ENCODE measurements at places on chromosomes 1 and 21.

GRCh38 chr1:82266351-82266750 is 465.6 kb downstream of the ADGRL2 start:
- no peak for DNase-seq

- no peak for DNase-seq
Observed at GRCh38 chr21:29155118-29155932, 24.9 kb downstream of the MAP3K7CL start.

GRCh38 chr1:232110281-232111090 is 483.9 kb downstream of the DISC1 start:
- DNase-seq, result no peak

- DNase-seq, result no peak
Observed at GRCh38 chr1:203142124-203142523, 14.6 kb downstream of the ADORA1 start.

GRCh38 chr1:157966031-157966537 is 27.4 kb upstream of the KIRREL1 start:
- DNase-seq, result no peak

DNA sequence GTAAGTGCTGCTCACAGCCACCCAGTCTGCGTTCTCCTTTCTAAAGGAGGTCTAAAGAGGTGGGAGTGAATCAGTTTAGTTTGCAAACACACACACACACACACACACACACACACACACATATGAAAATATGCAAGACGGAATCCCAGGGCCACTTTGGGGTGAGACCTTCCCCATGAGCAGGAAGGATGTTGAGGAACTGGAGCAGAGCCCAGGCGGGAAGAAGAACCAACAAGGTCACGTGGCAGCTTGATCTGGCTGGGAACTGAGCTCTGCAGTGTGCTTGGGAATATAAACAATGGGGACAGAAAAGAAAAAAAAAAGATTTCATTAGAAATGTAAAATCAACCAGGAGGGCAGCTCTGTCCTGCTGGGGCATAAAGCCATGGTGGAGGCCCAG is 32.6 kb downstream of the OR2G3 start:
- no peak for DNase-seq

- no peak for DNase-seq
Observed at GRCh38 chr1:107141491-107142126, 770 bp downstream of the NTNG1 start.

DNA sequence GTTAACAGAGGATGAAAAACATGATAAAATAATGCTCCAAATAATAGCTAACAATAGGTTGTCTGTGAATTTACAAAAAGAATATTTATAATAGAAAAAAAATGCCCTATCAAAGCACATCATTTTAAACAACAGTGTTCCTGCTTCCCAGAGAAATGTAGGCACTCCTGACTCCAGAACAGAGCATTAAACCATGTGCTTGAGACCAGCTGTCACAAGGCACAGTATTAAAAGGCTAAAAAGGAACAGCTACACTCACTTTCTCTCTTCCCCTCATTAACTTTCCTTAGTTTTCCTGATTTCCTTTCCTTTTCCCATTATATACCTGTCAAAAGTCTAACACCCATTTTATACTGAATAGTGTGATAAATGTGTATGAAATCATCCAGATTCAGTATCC is 10.9 kb downstream of the VAV3 start:
- no peak for DNase-seq

GRCh38 chr1:212437179-212437798 is 4.6 kb downstream of the NENF start:
- DNase-seq, result no peak

- no peak for DNase-seq
Observed at GRCh38 chr1:80170811-80171485, 1164.4 kb upstream of the ADGRL4 start.

DNA sequence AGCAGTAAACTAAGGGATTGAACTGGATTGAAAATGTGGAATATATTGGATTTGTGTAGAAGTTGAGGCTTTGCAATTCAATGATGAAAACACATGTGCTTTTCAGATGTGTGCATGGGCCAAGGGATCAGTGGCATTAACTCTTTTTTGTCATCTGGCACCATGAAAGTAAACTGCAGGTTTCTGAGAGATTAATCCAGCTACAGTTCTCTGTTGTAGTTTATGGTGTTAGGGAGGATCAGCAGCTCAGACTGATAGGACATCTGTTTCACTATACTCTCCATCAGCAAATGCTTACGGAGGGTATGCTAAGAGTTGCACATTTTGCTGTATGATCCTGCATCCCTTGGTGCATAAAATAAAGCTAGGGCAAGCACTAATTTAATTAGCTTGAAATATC is 82.6 kb downstream of the C1orf21 start:
- DNase-seq, result no peak
